Heart left ventricle (tissue), 16 donors: ENCODE measurements at places on chromosomes 5 and 9. TPM values are rescaled to one million over a fixed set of nuclear protein-coding genes. Genes with fewer than 3 reads are reported as not detected.

Gene SLIT3
- 2.5 TPM for polyA plus RNA-seq

Gene SV2C
- polyA plus RNA-seq, result not detected

Gene PCDHA3
- polyA plus RNA-seq, result 0.01 TPM

Gene SHISAL2B
- polyA plus RNA-seq, result not detected

Gene CDH18
- polyA plus RNA-seq, result not detected

Gene HAPLN1
- polyA plus RNA-seq, result 0.07 TPM

Gene VDAC1
- 430 TPM for polyA plus RNA-seq

DNA sequence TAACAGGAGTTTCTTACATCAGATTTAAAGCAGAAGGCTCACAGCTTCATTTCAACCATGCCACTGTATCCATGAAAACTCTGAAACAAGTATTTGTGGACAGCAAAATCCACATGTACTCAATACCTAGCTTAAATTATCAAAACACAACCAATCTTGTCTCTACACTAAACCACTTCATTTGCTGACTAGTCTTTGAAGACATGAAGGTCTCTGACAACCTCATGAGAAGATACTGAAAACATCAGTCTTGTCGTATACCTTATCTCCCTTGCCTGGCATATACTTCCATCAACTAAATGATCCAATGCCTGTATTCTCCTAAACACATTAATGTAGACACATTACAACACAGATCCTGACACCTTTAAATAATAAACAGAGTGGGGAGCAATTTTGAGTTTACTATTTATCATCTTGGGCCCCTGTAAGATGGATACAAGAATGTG lies 2.9 kb downstream of the RPS23 start:
- DNase-seq, result no peak

DNA sequence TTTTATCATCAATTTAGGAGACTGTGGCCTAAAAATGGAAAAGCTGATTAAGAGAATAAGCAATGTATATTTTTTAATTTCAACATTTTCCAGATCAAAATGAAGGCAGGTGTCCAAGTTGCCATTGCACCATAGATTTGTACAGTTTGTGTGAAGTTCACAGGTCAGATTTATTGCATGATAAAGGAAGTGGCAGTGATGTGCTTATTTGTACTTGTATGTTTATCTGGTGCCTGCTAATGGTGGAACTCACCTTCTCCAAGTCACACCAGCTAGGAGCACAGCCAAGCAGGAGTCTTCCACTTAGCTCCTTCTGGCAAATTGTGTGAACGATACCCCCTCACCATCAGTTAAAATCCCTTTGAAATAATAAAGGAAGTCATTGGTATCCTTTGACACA lies 37.8 kb upstream of the ANKRD31 start:
- DNase-seq, result no peak

- no peak for DNase-seq
Observed at GRCh38 chr5:42641336-42642005, 115.1 kb upstream of the CCDC152 start.

DNA sequence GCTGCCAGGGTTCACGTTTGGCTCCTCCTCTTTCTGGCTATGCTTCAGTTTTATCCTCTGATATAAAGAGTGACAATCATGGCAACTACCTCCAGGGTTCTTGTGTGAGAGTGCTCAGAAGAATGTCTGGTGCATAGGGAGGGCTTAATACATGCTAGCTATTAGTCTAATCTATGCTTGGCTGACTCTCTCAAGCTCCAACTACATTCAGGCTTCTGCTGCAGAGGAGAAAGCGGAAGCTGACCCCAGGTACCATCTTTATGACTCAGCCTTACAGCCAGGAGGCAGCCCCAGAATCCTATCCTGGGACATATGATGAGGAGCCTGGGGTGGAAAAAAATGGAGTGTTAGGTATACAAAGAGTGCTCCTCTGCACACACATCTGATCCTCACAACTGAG lies 32.1 kb upstream of the RASGRF2 start:
- no peak for DNase-seq

- no peak for DNase-seq
Observed at GRCh38 chr9:37062336-37062735, 28.3 kb upstream of the PAX5 start.

- DNase-seq, result no peak
Observed at GRCh38 chr5:1840741-1841521, 39.7 kb downstream of the NDUFS6 start.

- DNase-seq, result no peak
Observed at GRCh38 chr9:135898634-135899407, 8.5 kb downstream of the CAMSAP1 start.

GRCh38 chr5:30894811-30895210 lies 298.7 kb upstream of the CDH6 start:
- DNase-seq, result no peak

DNA sequence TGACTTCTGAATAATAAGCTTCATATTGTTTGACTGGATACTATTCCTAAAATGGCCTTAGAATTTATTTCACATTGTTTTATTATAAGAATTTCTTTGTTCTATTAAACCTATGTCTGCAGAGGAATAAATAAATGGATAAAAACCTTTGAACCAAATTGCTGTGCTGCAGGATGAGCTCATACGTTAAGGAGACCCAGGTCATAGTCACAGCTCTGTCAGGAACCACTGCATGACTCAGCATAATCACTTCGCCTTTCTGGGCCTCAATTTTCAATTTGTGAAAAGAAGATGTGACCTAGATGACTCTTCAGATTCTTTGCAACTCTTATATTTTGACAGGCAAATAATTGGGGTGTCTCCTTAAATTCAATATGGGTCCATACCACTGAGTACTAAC lies 36.7 kb upstream of the HMHB1 start:
- DNase-seq, result no peak

DNA sequence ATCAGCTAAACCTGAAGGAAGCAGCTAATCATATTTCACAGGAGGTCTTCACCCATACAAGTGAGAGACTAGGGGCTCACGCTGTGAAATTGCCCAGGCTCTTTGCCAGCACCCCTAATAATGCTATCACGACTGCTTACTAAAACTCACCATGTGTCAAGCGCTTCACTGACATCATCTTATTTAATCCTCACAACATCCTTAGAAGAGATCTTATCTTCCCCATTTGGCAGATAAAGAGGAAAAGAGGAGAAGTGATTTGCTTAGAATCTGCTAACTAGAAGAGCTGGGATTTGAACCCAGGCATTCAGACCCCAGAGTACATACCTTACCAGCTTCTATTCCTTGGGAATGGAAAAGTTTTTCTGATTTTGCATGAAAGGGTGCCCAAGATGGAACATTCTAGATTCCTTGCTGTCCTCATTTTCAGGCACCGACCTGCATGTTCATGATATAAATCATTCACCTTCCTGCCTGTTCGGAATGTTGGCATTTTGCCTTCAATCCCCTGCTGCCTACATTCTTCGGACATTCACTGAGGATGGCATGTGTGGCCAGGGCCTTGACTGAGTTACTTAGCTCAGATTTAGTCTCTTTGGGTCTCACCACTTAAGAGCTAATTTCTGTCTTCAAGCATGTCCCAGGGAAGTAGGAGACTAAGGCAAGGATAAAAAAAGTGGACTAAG lies 88.1 kb downstream of the SH3TC2 start:
- no peak for DNase-seq

GRCh38 chr9:88583901-88584596 lies 49.1 kb downstream of the NXNL2 start:
- no peak for DNase-seq

GRCh38 chr9:137255448-137256114 lies 454 bp downstream of the NELFB start:
- DNase-seq, result no peak
